Sigmoid colon (tissue), 7 donors: ENCODE measurements at places on chromosomes 12 and 14. TPM values are rescaled to one million over a fixed set of nuclear protein-coding genes. Genes with fewer than 3 reads are reported as not detected.

Gene BCL7A
- 6.9 TPM for total RNA-seq

- no peak for DNase-seq
- H3K4me3 ChIP-seq: no peak overlapping the region
- H3K4me1 ChIP-seq: no peaks in the 10 kb centered on the region
Measured at GRCh38 chr14:36506732-36507614, 13.1 kb downstream of the NKX2-1 start.

DNA sequence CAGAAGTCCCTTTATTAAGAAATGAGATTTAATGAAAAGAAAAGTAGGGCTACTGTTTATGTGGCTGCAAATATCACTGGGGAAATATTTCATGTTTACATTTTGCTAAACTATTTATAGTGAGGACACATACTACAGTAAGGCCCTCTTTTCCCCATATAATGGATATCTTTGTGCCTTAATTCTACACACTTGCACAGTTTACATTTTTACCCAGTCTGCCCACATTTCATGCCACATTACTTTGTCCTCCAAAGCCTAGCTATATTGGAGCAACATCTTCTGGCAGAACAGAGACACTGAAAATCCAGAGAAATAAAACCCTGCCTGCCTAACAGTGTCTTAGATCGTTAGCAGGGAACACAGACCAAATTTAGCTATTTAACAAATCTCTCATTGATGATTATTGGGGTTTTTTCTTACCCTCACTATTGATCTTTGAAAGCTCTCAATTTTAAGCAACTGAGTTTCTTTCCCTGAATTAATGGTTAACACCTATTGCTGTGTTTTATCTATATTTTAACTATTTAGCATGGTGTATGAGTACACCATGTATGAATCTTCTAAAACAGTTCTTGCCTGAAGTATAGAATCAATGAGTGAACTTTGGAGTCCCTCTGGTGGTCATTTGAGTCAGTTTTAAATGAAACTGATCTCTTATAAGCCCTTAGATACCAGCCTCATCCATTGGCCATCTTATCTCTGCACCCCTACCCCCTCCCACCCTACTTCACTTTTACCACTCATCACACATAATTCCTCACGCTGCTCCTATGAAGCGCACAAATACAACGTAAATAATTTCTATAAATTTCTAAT, 170.2 kb downstream of the BCAT1 start:
- no peaks in the 10 kb centered on the region for H3K27me3 ChIP-seq
- DNase-seq: no peak
- no peaks in the 10 kb centered on the region for H3K36me3 ChIP-seq
- no peak overlapping the region for H3K4me3 ChIP-seq

DNA sequence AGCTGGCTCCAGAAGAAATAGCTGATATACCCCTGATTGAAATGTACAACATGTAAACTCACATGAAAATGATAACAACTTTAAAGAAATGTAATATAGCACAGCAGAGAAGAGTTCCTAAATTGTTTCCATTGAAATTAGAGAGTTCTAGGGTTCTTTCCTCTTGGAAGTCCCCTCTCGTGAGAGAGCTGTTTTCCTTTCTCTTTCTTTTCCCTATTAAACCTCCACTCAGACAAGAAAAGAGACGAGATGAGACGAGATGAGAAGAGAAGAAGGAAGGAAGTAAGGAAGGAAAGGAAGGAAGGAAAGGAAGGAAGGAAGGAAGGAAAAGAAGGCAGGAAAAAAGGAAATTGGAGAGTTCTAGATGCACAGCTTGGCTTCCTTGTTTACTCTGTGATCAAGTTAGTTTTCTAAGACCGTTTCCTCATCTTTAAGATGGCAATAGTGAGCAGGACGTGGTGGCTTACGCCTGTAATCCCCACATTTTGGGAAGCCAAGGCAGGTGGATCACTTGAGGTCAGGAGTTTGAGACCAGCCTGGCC, 11.9 kb downstream of the DRAM1 start:
- H3K4me1 ChIP-seq: no peaks in the 10 kb centered on the region
- no peaks in the 10 kb centered on the region for H3K36me3 ChIP-seq
- peak overlapping the region; percentile 78 for H3K27ac ChIP-seq
- no peak overlapping the region for H3K4me3 ChIP-seq

GRCh38 chr12:8127138-8127537, 3.7 kb downstream of the CLEC4A start:
- no peaks in the 10 kb centered on the region for H3K4me1 ChIP-seq
- no peaks in the 10 kb centered on the region for H3K27me3 ChIP-seq
- DNase-seq: no peak
- no peak overlapping the region for H3K27ac ChIP-seq

DNA sequence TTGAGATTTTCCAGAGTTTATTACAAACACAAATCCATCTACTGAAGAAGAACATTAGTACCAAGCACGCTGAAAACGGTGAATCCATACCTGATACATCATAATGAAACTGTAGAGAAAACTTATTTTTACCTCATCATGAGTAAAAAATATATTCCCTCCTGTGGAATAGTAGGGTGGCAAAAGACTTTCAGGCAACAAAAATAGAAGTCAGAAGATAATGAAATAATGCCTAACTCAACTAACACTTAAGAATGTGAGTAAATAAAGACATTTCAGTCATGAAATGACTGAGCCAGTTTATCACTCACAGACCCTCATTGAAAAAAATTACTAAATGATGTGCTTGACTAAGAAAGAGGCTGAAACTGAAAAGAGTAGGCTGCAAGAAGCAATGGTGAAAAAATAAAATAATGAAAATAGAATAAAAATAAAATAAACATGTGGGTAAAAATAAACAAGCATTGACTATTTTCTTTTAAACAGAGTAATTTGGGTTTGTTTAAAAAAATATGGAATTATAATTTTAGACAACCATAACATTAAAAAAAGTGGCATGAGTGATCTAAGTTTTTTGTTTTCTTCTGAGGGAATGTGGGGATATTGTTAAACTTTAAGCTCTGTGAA, 148.6 kb downstream of the ASCL1 start:
- H3K27me3 ChIP-seq: no peaks in the 10 kb centered on the region
- no peak overlapping the region for H3K27ac ChIP-seq
- no peaks in the 10 kb centered on the region for H3K36me3 ChIP-seq
- H3K4me1 ChIP-seq: no peaks in the 10 kb centered on the region
- no peak for DNase-seq

- no peak overlapping the region for H3K27ac ChIP-seq
- no peaks in the 10 kb centered on the region for H3K27me3 ChIP-seq
Measured at GRCh38 chr12:76247026-76247646, 101.1 kb downstream of the BBS10 start.

DNA sequence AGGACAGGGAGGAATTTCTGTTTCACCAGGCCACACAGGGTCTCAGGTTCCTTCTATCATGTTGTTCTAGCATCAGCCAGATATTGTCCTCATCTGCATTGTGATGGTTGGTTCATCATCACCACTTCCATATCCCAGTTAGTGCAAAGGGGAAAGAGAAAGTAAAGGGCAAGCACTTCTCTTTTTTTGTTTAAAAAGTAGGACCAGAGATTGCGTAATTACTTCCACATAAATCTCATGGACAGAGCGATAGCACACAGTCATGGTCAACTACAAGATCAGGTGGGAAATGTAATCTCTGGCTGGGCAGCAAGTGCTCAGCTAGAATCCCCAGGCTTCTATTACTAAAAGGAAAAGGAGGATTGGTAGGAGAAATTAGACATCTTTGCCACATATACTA, 155.1 kb downstream of the KIF21A start:
- no peaks in the 10 kb centered on the region for H3K4me1 ChIP-seq
- no peaks in the 10 kb centered on the region for H3K36me3 ChIP-seq
- DNase-seq: no peak

DNA sequence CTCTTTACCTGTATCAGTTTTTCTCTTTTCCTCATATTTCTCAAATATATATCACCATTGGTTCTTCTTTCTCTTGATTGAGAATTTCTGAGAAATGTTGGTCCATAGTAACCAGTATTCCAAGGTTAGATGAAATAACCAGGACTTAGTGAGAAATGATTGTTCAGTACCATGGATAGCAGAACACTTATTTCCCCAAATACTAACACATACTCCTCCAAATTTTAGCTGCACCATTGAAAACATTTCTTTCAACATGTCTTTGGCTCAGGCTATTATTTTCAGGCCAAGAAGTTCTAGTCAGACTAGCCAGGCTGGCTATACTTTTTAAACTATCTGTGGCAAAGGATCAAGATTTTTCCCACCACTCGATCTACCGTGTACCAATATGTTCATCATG, 113.3 kb downstream of the PTPRO start:
- H3K4me1 ChIP-seq: no peaks in the 10 kb centered on the region
- H3K27ac ChIP-seq: no peak overlapping the region
- no peak overlapping the region for H3K4me3 ChIP-seq
- no peaks in the 10 kb centered on the region for H3K36me3 ChIP-seq
- no peak for DNase-seq
